ENCODE measurements at places on chromosomes 11 and 22.

- no peak for DNase-seq
These were observed 66.2 kb downstream of the CCDC81 start for GRCh38 chr11:86440843-86441242.

DNA sequence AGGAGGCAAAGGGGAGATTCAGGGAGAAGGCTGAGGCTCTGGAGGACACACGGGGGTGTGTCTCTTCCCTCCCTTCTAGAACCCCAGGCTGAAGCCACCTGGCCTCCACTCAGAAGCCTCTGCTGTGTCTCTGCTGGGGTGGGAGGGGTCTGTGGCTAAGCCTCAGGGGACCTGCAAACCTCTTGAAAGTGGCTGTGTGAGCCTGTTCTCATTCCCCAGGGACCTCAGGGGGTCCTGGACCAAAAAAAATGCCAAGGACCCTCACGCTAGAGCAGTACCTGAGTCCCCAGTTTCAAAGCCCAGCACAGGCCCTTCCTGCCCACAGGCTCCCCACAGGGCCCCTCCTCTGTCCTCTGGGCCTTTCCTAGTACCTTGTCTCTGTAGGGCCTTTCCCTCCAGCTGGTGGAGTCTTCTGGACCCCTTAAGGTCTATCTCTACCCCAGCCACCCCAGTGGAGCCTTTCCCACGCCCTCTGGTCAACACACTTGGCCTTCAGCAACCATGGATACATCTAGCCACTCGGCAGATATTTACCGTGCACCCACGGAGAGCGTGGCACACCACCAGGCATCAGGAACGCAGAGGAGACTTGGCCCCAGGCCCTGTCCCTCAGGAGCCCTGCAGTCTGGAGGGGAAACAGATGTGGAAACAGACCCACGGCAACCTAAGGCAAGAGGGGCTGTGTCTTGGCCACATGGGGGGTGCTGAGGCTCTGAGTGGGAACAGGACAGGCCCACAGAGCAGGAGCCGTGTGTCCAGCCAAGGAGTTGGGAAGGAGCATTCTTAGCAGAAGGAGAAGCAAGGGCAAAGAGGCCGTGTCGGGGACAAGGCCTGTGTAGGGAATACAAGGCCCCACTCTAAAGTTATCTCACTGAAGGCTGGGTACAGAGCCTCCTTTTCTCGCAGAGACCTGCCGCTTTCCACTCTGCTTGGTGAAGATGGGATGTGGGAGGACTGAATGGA lies 18.5 kb downstream of the PLA2G6 start:
- no peak for DNase-seq

- no peak for DNase-seq
These were observed 10.7 kb upstream of the TXN2 start for GRCh38 chr22:36492109-36492508.

DNA sequence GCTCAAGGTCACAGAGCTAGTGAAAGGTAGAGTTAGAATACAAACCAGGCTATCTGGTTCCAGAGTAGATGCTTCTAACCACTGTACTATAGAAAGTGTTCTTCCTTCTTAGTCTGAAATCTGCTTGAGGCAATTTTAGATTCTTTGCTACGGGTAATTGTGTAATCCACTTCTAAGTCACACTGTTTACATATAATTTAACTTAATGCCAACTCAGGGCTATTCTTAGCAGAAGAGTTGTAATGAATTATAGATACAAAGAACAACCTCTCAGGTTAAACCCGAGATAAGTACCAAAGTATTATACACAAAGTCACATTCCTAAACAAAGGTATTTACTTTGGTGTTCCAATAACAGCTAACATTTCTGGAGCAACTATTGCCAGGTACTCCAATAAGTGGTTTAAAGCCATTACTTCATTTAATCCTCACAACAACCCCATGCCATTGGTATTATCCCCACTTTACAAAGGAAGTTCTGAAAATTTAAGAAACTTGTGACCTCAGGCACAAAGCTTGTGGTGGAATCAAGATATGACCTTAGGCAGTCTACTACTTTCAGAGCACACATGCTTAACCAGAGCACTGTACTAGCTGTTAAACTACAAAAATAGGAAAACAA lies 31.1 kb upstream of the DDI1 start:
- DNase-seq = no peak
